Right cardiac atrium (tissue), 5 donors: ENCODE measurements at places on chromosomes 2 and 18. TPM values are rescaled to one million over a fixed set of nuclear protein-coding genes. Genes with fewer than 3 reads are reported as not detected.

TCF23 gene
- 0.11 TPM for total RNA-seq

MEMO1 gene
- 38.9 TPM for total RNA-seq

RAB6C gene
- not detected for total RNA-seq

ST3GAL5 gene
- total RNA-seq, result 8.7 TPM

VWA3B gene
- 0.28 TPM for total RNA-seq

TXNDC9 gene
- 19.4 TPM for total RNA-seq

MALT1 gene
- total RNA-seq, result 9.7 TPM

SALL3 gene
- 0.68 TPM for total RNA-seq

MLPH gene
- 123 TPM for total RNA-seq

TEX44 gene
- not detected for total RNA-seq

APLF gene
- total RNA-seq, result 6.8 TPM

FBXO48 gene
- total RNA-seq, result 1.1 TPM

MEIS1 gene
- total RNA-seq, result 35.1 TPM

CYS1 gene
- 13.3 TPM for total RNA-seq

KCNIP3 gene
- 2.4 TPM for total RNA-seq

IL36G gene
- total RNA-seq, result not detected

FSIP2 gene
- 0.59 TPM for total RNA-seq

CHRNA1 gene
- 0.20 TPM for total RNA-seq

SPAG16 gene
- total RNA-seq, result 23.2 TPM

FIGN gene
- total RNA-seq, result 9.8 TPM

FARSB gene
- 16.7 TPM for total RNA-seq

MSTN gene
- total RNA-seq, result 0.11 TPM

KIAA2012 gene
- total RNA-seq, result not detected

CCDC121 gene
- 3.1 TPM for total RNA-seq

TUBB8B gene
- not detected for total RNA-seq

NOSTRIN gene
- 21.2 TPM for total RNA-seq

LINC00305 gene
- total RNA-seq, result not detected

NYAP2 gene
- not detected for total RNA-seq

PSMA8 gene
- total RNA-seq, result not detected

LYPD6B gene
- not detected for total RNA-seq

RDH14 gene
- total RNA-seq, result 47.2 TPM

TACR1 gene
- not detected for total RNA-seq

ACTR3 gene
- total RNA-seq, result 120 TPM

ZBTB7C gene
- total RNA-seq, result 2.0 TPM

KCNE4 gene
- total RNA-seq, result 3.1 TPM

RTP5 gene
- total RNA-seq, result not detected
